ENCODE measurements at places on chromosomes 2 and 18. TPM values are rescaled to one million over a fixed set of nuclear protein-coding genes. Genes with fewer than 3 reads are reported as not detected.

ARHGAP28 gene
- 22.5 TPM for polyA plus RNA-seq

DNA sequence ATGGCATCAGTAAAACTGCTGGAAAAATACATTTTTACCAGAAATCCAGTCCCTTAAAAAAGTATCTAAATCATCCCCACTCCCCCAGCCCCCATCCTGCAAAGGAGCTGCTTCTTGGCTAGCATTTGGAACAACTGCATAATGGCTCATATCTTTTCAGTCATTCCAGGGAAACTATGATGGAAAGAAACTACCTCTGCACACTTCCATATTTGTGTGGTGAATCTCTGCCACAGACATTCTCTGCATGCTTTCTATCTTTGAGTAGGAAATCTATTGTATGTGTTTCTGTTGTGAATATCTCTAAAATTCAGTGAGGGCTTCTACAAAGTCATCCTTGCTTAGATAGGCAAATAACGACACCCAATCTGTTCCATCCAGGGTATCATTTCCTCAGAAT, 632.3 kb downstream of the LRP1B start:
- no peak for DNase-seq

- no peak for DNase-seq
Observed at GRCh38 chr2:215621381-215621780, 185.5 kb upstream of the FN1 start.

- DNase-seq: no peak
Observed at GRCh38 chr2:127658641-127659407, 12.9 kb downstream of the GPR17 start.

DNA sequence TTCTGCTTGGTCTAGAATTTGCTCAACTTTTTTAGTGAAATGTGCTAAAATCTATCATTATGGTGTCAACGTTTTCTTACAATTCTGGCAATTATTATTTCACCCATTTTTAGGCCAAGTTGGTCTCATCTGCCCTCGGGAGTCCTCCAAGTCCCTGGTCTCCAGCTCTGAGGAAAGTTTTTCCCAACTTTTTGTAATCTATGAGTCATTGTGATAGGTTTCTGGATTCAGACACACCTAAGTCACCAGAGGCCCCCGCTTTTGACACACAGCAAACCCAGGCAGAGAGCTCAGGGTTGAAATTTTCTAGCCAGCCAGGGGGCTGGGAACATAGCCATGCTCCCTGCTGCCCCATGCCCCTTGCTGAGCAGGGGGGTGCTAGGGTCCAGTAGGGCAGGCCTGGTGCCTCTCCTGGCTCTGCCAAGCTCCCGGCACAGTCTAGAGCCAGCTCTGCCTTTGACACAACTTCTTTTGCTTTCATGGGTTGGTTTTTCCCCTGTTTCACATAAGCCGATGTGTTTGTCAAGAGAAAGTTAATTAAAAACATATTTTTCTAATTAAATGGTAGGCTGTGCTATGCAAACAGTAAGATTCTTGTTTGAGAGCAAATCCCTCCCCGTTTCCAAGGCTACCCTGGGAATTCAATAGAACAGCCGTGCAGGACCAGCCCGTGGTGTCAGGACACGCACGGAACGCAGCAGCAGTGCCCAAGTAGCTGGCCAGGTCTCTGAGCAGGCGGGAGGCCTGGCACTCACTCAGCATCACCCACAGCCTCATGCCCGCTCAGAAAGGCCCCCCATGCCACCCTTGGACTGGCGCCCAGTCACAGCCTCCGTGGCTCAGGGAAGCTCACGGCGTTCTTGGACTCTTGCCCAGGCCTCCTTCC, 25.5 kb upstream of the SNED1 start:
- no peak for DNase-seq

- DNase-seq: no peak
Observed at GRCh38 chr18:69944436-69944835, 3.2 kb downstream of the CD226 start.

- no peak for DNase-seq
Observed at GRCh38 chr18:49625021-49625691, 63.3 kb downstream of the LIPG start.

C2orf78 gene
- not detected for polyA plus RNA-seq

- DNase-seq: no peak
Observed at GRCh38 chr2:231429152-231429551, 33.6 kb downstream of the B3GNT7 start.

TCF23 gene
- 0.49 TPM for polyA plus RNA-seq

ITM2C gene
- 138 TPM for polyA plus RNA-seq

DNA sequence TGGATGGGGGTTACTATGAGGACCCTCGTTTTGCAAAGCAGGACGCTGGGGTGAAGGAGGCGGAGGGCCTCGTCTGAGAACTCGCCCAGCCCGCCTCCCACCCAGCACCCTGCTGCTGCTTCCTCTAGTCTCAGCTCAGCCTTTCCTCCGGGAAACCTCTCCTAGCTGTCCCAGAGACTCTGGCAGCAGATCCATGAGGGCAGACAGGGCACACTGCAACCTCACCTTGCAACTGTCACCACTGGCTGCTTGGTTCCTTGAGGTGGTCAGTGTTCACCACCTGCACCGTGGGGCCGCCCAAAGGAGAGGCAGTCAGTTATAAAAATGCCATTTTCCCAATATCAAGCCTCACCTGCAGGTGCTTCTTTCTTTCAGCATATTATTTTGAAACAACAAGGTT, 45.6 kb downstream of the PARD6G start:
- no peak for DNase-seq

CCDC150 gene
- 5.9 TPM for polyA plus RNA-seq

DNA sequence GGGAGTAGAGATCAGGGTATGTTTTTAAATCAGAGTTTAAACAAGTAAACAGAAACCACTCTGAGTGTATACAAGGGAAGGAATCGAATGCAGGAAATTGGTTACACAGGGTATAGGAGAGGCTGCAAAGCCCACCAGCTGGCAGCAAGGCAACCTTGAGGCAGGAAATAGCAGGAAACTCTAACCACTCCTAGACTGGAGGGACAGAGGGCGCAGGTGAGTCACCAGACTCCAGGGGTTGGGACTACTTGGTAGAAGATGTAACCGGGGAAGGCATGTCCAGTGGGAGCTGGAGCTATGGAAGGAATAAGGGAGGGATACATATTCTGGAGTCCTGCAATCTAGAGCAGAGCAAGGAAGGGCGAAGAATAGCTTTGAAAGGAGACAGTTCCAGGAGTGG, 152.3 kb downstream of the MEIS1 start:
- no peak for DNase-seq

DNA sequence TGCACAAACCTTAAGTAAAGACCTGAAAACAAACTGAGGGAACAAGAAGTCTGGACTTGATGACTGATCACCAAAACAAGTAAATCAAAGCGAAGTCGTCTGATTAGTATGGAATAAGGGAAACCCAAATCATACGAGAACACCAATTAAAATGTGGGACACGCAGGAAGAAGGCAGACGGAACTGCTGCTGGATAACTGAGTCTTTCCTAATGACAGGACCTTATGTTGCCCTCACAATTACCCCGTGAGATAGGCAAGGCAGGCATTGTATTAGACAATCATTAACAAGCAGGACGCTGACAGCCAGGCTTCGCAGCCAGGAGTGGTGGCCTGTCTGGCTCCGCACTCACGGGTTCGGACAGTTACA, 614 bp upstream of the COQ10B start:
- DNase-seq: no peak

DNA sequence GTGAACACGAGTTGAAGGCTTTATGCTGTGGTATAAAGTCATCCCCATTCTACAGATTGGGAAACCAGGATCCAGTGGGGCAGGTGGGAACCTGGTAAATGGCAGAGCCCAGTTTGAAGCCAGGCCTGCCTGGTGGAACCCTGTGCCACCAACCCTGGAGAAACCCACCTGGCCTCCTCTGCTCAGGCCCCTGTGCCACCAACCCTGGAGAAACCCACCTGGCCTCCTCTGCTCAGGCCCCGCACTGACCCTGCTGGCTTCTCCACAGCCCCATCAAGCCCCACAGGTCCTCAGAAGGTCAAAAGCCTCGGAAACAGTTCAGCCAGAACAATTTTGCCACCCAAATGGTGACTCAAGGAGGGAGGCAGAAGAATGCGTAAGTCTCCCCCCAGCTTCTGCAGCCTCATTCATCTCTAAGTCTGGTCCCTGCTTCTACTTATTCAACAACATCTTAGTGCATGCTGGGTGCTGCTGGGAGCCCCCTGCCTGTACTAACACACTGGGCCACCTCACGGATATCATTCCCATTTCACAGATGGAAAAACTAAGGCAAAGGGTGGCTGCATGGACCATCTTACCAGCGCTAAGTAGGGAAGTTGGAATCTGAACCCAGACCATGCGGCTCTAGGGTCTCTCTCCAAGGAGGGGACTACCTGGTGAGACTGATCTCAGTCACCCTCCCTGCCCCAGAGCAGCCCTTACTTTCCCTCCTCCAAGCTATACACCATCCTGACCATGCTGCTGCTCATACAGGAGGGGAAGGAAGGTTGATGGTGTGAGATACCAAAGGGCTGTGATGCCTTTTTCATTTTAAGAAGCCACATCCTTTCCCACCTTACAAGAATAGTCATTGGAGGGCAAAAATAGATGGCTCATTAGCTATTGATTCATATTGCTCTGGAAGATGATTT, 93.7 kb upstream of the ID2 start:
- DNase-seq: no peak

DNA sequence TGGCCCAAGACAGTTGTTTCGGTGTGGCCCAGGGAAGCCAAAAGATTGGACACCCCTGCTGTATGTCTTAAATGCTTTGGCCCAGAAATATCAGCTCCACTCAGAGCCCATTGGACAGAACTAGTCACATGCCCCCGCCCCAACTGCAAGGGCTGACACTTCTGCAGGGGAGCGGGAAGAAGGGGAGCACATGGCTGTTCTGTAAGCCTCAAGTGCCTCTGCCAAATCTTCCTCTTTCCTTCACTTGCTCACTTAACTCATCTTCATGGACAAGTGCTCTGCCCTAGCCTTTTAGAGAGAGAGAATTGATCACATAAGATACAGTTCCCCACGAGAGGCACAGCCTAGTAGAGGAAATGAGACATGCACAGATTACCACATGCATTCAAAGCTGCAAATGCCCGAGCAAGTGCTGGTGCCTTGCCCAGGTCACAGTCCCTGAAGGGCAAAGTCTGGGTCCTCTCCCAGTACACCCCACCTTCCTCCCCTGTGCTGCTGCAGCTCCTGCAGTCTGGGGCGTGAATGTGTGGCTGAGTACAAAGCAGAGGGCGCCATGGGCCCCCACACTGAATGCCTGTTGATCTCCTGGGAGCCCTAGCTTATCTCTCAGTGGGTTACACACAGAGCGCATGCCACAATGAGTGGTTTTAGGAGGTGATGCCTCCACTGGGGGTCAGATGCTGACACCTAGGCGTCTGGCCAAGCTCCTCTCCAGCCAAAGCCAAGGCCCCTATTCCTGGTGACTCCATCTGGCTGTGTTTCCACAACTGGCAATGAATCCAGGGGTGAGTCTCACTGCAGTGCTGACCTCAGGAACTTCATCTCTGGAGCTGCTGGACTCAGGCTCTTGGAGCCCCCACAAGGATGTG, 135.3 kb downstream of the CTIF start:
- no peak for DNase-seq

GRCh38 chr2:239866350-239866749, 158.8 kb downstream of the NDUFA10 start:
- no peak for DNase-seq

DNA sequence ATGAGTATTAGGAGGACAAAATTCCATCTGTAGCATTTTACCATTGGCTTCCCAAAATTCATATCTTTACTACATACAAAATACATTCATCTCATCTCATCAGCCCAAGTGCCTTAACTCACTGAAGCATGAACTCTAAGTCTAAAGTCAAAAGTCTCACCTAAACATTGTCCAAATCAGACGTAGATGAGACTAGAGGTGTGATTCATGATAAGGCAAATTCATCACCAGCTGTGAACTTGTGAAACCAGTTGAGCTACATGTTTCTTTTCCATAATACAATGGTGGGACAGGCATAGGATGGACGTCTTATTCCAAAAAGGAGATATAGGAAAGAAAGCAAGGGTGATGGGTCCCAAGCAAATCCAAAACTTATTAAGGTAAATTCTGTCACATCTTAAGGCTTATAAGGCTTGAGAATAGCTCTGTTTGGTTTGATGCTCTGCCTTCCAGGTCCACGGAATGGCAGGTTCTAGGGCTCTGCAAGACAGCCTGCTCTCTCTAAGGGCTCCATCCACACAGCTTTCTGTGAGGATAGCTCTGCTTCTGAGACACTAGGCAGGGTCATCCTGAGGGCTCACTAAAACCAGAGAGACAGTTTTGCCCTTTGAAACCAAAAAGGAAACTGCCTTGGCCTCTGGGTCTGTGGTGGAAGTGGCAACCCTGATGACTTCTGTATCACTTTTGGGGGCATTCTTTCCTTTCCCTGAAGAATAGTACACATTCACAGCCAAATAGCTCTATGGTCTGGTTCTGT, 9.6 kb downstream of the IFIH1 start:
- no peak for DNase-seq

COL3A1 gene
- polyA plus RNA-seq: 5,317 TPM

Data from forelimb muscle (tissue), 1 donor.